ENCODE measurements at places on chromosomes 12 and 14.

GRCh38 chr12:4648104-4648500, 749 bp downstream of the AKAP3 start:
- DNase-seq, result no peak

- no peak for DNase-seq
Measured at GRCh38 chr12:64351265-64351664, 39.3 kb downstream of the C12orf56 start.

DNA sequence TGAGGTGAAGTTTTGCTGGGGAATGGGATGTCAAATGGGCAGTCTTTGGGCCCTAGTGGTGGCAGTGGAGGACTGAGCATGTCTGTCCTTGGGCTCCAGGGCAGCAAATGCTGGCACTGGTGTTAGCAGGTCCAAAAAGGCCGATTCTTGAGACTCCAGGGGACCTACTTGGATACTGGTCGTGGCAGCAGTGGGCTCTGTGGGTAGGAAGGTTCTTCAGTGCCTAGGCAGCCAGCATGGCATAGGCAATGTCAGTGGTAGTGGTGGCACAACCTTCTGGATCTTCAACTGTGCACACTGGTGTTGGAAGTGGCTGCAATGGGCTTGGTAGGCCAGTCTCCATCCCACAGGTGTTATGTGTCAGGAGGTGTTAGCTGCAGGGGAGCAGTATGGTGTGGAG, 334.7 kb upstream of the KITLG start:
- DNase-seq, result no peak

GRCh38 chr12:91922674-91923073, 223.0 kb downstream of the BTG1 start:
- DNase-seq, result no peak

DNA sequence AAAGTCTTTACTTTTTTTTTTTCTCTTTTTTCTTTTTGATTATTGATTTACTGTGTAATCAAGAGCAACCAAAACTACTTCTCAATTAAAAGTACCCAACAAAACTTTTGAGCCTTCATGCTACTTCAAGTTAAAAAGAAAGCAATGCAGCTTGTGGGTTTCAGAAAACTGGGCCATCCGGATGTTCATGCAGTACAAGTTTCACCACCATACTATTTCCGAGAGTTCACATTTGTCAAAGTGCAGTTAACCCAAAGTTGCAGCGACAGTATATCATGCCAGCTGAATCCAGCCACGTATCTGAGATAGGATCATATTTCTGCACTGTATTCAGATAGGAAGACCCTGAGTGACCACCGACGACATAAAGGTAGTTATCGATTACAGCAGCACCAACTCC, 33.0 kb downstream of the KLHL28 start:
- DNase-seq, result no peak

DNA sequence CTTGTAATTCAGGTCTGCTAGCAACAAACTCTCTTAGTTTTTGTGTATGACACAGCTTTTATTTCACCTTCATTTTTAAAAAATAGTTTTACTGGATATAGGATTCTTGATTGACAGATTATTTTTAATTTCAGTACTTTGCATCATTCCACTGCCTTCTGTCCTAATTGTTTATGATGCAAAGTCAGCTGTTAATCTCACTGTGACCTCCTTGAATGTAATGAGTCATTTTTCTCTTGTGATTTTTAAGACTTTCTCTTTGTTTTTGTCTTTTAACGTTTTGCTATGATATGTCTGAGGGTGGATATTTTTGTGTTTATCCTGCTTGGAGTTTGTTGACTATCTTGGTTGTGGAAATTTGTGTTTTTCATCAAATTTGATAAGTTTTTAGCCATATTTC, 126.3 kb upstream of the FBXO33 start:
- no peak for DNase-seq

DNA sequence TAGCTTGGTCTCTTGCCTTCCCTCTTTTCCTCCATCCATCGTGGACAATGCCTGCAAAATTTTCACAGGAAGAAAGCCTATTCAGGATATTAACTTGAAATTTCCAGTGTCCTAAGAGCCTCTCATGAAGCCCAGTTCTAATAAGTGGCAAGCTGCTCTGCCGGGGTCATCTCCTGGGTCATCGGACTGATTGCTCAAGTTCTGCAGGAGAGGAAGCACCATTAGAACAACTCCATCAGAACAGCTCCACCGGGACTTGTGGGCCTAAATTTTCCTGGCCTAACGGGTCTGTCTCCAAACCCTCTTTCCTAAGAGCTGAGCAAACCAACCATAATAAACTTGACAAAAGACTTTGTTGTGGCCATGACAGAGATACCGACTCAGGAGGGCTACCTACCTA, 13.9 kb downstream of the ERG28 start:
- DNase-seq, result no peak

GRCh38 chr14:55500219-55500701, 59.8 kb upstream of the TBPL2 start:
- DNase-seq, result no peak

Measured in NCI-H1417 treated with DMSO at 0.1 percent for 48 hours (cell line).